ENCODE measurements at places on chromosomes 2 and 18.

DNA sequence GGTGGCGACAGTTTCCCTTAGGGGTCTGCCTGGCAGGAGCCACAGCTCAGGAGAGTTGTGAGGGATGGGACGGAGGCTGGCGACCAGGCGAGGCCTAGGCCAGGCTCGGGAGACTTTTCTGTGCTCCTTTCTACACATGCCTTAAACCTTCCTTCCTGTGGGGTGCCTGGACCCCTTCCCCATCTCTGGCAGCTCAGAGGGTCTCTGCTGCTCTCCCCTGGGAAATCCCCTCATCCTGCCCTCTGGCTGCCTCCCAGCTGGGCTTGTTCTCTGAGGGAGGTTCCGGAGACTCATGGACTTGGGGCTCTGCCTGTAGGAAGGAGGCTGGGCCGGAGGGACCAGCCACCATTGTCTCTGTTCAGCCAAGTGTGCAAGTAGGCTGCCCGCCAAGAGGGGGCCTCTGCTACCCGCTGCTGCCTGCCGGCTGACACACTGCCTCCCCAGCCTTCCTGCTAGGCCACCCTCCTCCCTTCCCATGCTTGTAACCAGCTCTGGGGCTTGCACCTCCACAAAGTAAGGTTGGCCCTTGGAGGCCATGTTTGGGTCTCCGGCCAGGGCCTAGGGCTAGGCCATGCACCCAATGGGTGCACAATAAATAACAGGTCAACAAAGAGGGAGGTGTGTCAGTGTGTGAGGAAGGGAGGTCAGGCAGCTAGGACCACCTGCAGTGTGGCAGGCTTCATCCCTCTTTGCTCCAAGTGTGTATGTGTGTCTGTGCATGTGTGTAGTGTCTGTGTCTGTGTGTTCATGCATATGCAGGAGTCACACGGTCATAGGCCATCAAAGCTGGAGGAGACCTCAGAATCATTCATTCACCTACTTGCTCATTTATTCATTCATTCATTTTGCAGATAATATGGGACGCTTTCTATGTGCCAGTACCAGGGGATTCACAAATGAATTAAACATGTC lies 28.8 kb downstream of the PSD4 start:
- no peak for DNase-seq

GRCh38 chr2:23654756-23655155 lies 269.8 kb downstream of the KLHL29 start:
- no peak for DNase-seq

DNA sequence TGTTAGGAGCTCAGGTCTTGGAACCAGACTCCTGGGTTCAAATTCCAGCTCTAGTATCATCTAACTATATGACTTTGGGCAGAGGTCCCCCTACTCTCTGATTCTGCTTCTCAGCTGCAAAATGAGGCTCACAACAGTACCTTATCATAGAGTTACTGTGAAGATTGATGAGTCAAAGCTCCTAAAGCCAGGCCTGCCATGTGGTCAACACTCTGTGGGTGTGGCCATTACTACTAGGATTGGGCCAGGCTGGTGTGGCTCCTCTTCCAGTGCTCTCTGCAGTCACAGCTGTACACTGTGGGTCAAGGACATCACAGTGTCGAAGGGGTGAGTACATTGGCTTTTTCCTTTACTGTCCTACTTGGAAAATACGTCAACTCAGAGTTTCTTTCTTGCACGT lies 22.6 kb downstream of the CAPN13 start:
- no peak for DNase-seq

- no peak for DNase-seq
These were observed 422.5 kb downstream of the LPIN1 start for GRCh38 chr2:12168791-12169388.

Measured in NCI-H510A (cell line).